Fibroblast of gingiva (primary cell): ENCODE measurements at places on chromosomes 1 and 21.

- DNase-seq = no peak
These were observed 343.3 kb upstream of the KAZN start for GRCh38 chr1:14255233-14255632.

DNA sequence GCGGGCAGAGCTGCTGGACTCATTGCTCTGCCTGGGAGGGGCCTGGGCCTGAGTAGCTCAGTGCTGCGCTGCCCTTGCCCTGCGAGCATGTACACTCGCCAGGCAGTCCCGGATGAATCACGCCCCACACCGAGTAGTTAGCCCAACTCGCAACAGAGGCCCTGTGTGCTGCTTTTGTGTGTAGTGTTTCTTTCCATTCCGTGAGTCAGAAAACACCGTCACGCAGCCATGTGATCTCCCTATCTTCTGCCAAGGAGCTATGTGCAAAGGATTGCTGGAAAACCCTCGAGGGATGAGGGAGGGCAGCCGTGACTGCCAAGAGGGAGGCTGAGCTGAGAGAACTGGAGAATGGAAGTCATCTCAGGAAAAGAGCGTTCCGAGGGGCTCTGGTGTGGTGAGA lies 37.3 kb downstream of the NENF start:
- peak; percentile 98 for DNase-seq

GRCh38 chr1:9317591-9318417 lies 25.1 kb downstream of the SPSB1 start:
- DNase-seq = peak; percentile 42

GRCh38 chr1:24403806-24404205 lies 9.8 kb downstream of the STPG1 start:
- no peak for DNase-seq

DNA sequence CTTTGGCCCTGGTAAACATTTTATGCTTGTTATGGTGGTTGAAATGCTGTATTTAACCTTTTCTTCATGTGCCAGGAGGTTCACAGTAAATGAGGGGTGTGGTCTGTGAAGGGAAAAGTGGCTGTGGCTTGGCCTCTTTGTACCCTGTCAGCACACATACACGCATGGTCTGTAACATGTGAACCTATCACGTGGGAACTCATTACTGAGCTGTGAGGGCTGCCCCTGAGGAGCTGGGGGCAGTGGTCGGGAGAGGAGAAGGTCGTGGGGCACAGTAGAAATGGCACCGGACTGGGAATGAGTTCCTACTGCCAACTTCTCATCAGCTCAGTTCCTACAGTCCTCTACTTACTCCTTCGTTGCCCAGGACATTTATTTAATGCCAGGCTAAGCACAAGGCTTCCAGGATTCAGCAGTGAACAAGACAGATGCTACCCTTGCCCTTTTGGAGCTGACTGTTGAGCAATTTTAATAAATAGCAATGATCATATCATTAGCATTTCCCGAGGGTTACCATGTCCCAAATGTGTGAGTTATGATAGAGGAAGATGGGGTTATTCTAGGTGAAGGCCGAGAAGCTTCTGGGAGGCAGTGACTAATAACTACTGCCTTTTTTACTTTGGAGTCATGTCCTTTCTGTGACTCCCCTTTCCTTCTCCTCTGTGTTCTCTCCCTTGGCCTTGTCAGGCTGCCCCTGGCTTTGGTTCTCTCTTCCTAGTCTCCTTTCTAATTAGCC lies 38.8 kb downstream of the DDR2 start:
- DNase-seq = peak; percentile 90

- DNase-seq = no peak
These were observed 43.3 kb downstream of the IL23R start for GRCh38 chr1:67209521-67209920.

- DNase-seq = no peak
These were observed 38.2 kb downstream of the MRPL39 start for GRCh38 chr21:25569084-25569483.

DNA sequence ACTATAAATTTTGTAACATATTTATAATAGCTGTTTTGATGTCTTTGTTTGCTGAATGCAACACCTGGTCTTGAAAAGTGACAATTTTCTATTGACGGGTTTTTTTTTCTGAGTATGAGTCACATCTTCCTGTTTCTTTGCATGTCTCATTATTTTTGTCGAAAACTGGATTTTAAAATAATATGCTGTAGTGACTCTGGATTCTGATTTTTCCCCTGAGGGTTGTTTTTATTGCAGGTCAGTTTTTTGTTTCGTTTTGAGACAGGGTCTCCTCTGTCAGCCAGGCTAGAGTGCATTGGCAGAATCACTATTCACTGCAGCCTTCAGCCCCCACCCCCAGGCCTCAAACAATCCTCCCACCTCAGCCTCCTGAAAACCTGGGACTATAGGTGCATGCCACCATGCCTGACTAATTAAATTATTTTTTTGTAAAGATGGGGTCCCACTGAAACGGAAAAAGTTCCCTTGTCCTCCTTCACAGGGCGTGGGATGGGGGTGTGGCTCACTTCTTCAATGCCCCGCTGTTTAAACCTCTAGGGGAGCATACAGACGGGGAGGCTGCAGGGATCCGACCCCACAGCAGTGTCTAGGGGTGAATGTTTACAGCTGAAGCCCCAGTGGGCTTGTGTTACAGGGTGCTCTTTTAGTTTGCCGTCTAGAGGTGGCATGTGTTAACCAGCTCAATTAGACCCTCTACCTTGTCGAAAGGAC lies 11.3 kb upstream of the PPIE start:
- DNase-seq = no peak

DNA sequence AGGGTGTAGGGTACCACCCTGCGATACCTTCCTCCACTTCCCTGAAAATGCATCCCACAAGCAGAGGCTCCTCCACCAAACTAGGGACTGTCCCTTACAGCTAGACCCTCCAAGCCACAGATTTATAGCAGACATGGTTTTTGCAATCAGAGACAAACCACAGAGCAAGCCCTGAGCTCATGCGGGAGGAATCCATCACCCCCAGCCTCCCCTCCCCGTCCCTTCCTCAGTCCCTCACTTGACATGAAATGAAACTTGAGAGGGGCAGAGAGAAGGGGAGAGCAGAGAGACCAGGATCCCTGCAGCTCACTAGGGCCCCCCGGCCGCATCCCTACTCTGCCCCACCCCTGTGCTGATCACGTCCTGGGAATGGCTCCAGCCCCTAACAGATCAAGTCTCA lies 94.9 kb downstream of the MRPL37 start:
- no peak for DNase-seq

- DNase-seq = no peak
These were observed 492 bp upstream of the COLGALT2 start for GRCh38 chr1:184037849-184038591.

GRCh38 chr1:12163210-12163609 lies 3.6 kb upstream of the TNFRSF1B start:
- no peak for DNase-seq

- peak; percentile 57 for DNase-seq
These were observed 5.8 kb upstream of the RAP1GAP start for GRCh38 chr1:21674957-21675356.

GRCh38 chr1:8754993-8755392 lies 62.4 kb downstream of the RERE start:
- no peak for DNase-seq

DNA sequence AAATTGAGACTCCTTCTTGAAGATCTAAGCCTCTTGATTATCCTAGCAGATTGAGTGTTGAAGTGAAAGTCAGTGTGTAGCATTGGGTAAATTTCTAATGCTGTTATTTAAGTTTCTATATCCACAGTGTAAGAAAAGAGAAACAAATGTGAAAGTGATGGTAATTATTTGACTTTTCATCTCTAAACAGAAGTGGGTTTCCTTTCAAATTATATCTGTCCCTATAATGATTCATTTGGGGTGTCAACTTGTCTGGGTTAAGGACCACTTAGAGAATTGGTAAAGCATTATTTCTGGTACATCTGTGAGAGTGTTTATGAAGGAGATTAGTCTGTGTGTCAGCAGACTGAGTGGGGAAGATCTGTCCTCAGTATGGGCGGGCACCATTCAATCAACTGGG lies 133.0 kb upstream of the HMCN1 start:
- no peak for DNase-seq

DNA sequence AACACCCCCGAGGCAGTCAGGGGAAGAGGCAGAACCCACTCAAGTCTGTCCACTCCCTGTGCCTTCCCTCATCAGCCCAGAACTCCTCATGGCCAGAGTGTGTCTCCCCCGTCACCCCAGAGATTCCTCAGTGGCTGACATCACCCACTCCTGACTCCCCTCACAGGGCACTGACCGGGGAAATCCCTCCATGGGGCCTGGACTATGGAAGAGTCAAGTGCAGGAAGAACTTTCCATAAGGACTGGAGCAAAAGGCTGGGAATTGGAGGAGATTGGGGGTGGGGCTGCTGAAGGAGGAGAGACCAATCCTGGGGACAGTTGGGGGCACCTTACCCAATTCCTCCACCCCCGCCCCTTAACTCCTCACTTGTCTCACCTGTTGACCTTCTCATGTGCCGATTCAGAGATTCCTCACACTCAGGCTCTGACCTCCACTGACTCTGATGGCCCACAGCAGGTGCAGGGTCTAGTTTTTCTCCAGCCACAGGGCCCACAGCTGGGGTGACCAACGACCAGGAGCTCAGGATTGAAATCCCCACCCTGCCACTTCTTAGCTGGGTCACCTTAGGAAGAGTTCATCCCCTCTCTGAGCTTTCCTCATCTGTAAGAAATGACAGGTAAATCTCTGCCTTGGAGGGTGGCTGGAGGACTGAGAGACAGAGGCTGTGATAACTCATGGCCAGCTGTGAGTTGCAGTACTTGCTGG lies 481 bp upstream of the EXTL1 start:
- no peak for DNase-seq

DNA sequence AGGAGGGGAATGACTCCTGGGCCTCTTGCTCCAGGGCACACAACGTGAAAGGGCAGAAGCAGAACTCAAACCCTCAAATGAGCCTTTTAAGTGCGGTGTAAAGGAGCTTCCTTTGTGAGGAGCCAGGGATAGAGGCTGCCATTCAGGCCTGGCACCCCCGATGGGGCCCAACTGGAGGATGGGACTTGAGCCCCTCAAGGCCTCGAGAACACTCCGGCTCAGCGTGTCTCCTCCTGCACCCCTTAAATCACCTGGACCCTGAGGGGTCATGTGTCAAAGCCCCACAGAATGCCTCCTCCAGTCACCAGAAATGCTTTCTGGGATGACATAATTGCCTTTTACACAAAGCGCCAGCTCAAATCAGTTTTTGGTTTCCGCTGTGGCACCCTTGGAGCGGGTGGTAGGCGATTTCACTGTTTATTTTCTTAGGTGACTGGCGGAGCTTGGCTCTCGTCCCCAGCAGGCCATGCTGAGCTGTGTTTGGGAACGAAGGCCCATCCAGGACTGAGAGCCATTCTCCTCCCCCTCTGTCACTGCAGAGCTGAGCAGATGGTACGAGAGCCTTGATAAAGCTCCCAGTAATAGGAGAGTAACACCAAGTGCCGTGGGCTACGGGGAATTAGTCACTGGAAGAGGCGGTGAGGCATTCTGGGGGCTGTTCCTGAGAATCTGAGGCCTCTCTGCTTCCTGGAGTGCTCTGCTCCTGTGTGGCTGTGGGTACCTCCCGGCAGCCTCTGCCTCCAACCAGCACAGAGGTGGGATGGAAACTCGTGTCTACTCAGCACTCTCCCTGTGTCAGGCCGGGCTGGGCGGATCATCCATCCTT lies 163.0 kb downstream of the GRIK3 start:
- DNase-seq = no peak

- DNase-seq = peak; percentile 75
These were observed 8.6 kb upstream of the CALML6 start for GRCh38 chr1:1906185-1907097.

DNA sequence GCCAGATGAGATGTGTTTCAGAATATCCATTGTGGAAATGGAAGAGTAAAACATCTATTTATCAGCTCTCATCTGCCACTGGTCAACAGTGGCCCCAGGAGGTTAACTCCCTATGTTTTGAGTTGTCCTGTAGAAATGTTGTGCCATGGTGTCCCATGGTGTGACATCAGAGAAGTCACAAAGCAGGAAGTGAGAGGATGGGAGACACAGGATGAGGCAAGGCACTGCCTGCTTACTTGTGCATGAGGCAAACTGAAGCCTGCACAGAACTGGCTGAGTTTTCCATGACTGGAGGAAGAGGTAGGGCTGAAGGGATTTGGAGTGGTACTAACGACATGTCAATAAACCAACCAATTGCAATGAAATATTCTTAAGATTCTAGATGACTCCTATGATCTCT lies 131.5 kb upstream of the ZNF644 start:
- no peak for DNase-seq

GRCh38 chr1:24338447-24338846 lies 19.3 kb downstream of the GRHL3 start:
- DNase-seq = no peak

- DNase-seq = no peak
These were observed 36.6 kb downstream of the VANGL2 start for GRCh38 chr1:160436966-160437365.

- DNase-seq = peak; percentile 74
These were observed 136.1 kb upstream of the HOOK1 start for GRCh38 chr1:59678493-59679228.

DNA sequence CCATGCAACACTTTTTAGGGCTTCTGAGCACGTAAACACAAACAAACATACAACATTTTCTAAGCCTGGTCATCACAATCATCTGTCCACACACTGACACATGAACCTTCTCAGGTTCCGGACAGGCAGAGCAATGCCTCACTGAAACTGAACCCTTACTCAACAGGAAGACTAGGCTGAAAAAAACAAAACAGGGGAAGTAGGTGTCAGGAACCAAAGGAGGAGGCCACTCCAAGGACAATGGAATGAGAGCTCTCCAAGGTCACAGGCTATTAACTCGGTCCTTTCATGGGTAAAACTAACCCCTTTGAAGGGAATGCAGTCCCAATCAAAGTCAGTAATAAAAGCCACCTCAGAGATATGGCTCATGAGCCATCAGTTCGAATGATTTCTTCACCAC lies 76.6 kb downstream of the FAM78B start:
- no peak for DNase-seq

- DNase-seq = no peak
These were observed 493.8 kb upstream of the CHRM3 start for GRCh38 chr1:238892612-238893011.

GRCh38 chr1:152658649-152659048 lies 4.5 kb upstream of the LCE2D start:
- DNase-seq = no peak

GRCh38 chr1:16077406-16078245 lies 4.2 kb upstream of the FAM131C start:
- no peak for DNase-seq
